A673 (cell line): ENCODE measurements at places on chromosomes 5 and 9. TPM values are rescaled to one million over a fixed set of nuclear protein-coding genes. Genes with fewer than 3 reads are reported as not detected.

IFNA2 gene
- total RNA-seq: not detected in 2 replicates

C9orf153 gene
- 0.35 and 0.56 TPM in 2 replicates for total RNA-seq

LURAP1L gene
- 0.60 and 0.96 TPM in 2 replicates for total RNA-seq

PCDHB13 gene
- total RNA-seq: 1.8 and 2.5 TPM in 2 replicates

PCDHA9 gene
- total RNA-seq: 0.33 and 0.37 TPM in 2 replicates

DNA sequence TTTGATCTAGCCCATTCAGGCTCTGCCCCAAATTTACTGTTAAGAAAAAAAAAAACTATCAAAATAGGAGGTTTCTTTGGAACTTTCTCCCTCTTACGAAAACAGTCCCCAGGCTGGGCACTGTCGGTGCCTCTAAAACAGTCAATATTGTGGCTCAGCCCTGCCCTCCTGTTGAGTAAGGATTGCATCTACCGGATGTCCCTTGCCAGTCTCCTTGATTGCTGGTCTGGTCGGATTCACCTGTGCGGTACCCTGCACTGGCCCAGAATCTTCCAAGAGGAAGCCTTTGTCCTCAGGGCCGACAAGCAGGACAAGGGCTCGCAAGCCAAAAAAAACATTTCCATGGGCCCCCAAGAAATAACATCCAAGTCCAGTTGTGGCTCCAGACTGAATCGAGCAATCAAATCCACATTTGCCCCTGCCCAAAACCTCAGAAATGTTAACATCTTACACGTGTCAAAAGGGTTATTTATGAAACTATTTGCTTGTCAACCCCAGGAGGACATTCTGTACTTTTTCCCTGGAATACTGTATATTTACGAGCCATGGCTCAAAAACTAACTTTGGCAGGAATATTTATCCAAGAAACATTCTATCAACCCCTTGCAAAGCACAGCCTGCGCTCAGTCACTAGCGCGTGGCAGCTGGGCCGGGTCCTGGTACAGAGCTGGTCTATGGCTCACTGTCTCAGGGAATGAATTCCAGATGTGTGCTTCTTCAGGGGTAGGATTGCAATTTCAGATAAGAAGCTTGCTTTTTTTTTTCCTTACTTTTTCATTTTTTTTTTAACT is 129.2 kb upstream of the ADRA1B start:
- no peak for DNase-seq

DNA sequence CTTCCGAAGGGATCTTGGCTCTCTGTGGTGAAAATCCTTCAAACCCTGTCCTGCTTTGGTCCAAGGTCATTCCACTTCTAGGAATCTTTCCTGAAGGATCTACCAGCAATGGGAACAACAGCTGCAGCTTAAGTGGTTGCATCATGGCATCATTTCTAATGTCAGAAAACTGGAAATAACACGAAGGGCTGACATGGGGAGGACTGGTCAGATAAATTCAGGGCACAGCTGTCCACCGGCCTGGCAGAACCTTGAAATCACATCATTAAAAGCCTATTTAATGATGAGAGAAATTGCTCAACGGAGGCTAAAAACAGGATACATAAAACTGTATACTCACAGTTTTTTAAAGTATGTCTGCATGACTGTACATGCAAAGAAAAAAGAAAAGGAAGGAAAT is 28.3 kb downstream of the OLFML2A start:
- DNase-seq: peak; percentile 18

DNA sequence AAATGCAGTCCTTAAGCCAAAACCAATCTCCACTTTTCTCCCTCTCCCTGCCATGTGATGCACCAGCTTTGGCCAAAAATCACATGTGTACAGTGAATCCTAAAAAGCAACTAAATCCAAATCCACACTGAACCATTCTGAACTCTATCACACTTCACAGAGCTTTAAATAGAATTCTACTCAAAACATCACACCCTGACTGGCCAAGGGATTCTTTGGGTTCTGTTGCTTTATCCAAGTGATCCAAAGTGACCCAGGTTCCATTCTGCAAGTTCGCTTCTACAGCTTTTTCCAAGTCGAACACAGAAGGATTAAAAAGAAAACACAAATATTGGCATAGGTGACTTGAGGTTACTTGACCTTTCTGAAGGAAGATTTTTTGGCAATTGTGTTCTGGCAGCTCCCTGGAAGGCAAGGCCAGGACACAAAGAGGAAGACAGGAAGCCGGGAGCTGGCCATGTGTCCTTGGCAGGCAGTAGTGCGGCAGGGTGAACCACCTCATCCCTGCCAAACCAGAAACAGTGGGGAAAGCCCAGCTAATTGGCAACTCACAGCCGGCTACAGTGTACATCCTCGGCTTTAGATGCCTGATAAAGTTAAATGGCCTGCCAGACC is 115.0 kb downstream of the NFIB start:
- DNase-seq: no peak

DNA sequence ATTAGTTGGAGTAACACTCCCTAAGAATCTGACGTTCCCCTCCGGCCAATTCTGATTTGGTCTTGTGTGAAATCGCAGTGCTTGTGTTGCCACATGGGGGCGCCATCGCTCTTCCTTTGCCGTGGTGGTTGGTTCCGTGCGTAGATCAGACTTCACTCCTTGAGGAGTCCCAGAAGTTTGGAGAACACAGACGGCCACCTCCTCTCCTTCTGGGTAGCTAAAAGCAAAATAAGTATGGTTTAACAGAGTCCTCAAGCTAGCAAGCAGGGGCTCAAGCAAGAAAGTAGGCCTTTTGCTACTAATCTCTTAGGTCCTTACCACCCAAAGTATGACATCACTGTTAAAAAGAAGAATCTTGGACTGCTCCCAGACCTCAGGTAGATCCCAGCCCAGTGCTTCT is 59.5 kb downstream of the HSPA4 start:
- DNase-seq: peak; percentile 84

GRCh38 chr9:112819635-112820496 is 69.3 kb downstream of the SNX30 start:
- DNase-seq: peak; percentile 71

- DNase-seq: peak; percentile 80
Measured at GRCh38 chr5:146340260-146341081, 1.8 kb downstream of the POU4F3 start.

- DNase-seq: peak; percentile 59
Measured at GRCh38 chr5:51495672-51496071, 112.4 kb downstream of the ISL1 start.

- DNase-seq: peak; percentile 19
Measured at GRCh38 chr5:149550594-149551226, 529 bp downstream of the CSNK1A1 start.

DNA sequence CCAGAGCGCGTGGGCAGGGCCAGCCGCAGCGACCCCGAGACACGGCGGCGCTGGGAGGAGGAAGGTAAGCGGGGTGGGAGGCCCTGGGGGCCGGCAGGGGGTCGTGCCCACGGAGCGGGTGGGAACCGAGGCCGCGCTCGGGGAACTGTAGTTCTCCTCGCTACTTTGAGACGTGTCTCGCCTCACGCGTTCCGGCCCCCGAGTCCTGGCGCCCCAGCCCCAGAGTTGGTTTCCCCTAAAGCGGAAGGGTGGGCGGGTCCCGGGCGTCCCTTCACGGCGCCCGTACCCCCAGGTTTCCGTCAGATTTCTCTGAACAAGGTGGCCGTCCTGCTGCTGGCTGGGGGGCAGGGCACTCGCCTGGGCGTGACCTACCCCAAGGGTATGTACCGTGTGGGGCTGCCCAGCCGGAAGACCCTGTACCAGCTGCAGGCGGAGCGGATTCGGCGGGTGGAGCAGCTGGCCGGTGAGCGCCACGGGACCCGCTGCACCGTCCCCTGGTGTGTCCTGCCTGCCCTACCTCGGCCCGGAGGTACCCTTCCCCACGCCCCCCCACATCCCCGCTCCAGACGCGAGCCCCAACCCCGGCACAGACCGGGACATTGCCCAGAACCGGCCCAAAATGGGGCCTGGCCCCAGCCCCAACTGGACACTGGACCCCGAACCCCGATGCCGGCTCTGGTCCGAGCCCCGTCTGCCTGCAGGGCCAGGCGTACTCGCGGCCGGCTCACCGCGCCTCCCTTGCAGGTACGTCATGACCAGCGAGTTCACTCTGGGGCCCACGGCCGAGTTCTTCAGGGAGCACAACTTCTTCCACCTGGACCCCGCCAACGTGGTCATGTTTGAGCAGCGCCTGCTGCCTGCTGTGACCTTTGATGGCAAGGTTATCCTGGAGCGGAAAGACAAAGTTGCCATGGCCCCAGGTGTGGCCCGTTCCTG is 709 bp downstream of the UAP1L1 start:
- no peak for DNase-seq

DNA sequence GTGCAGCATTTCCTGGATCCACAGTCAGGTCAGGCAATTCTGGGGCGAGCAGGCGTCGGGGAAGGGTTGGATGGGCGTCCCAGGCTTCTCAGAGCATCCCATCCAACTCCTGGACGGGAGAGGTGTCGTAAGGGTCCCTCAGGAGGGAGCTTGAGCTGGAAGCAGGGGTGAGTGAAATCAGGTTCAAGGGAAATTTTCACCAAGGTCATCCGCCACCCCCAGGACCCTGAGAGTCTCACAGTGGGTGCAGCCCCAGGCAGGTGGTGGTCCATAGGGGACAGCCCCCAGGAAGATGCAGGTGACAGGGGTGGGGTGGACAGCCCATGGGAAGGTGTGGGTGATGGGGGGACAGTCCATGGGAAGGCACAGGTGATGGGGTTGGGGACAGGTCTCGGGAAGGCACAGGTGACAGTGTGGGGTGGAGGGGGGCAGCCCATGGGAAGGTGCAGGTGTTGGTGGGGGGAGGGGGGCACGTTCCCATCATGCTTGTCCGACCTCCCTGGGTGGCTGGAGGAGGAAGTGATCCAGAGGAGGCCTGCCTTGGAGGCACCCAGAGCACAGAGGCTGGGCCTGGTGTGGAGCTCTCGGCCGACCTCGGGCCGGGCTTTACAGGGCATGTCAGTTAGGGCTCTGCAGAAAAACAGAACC is 48.9 kb downstream of the AHRR start:
- DNase-seq: no peak

- DNase-seq: no peak
Measured at GRCh38 chr5:119373449-119373858, 17.6 kb downstream of the TNFAIP8 start.

GRCh38 chr5:141040771-141041426 is 10.3 kb upstream of the PCDHB1 start:
- peak; percentile 99 for DNase-seq

DNA sequence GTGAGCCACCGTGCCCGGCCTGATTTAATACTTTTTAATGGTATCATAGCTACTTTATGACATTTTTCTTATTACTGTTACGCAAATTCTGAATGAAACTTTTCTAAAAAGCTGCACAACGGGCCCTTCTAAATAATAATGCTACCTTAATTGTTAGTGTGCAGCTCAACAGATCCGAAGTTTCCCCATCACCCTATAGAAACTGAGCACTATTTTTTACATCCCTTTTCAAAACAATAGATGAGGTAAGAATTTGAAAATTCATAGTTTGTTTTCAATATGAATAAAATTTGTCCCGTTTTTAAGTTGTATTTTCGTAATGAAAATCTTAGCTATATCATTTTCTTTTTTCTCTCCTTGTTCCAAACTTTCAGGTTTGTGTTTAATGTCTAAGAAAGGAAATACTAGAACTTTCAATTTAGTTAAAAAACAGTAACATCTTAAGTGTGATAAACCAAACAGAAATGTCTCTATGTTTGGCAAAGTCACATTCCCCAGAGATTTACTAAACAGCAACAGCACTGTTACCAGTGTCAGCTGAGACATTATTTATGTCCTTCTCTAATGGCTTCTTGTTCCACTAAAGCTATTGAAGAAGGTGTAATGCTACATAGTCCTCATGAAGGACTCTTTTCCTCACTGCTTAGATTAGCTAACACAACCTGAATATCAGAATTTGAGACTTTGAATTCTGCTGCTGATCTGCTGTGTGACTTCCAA is 22.9 kb downstream of the KIF2A start:
- peak; percentile 43 for DNase-seq

- peak; percentile 5 for DNase-seq
Measured at GRCh38 chr9:97592126-97592525, 41.0 kb downstream of the TSTD2 start.

DNA sequence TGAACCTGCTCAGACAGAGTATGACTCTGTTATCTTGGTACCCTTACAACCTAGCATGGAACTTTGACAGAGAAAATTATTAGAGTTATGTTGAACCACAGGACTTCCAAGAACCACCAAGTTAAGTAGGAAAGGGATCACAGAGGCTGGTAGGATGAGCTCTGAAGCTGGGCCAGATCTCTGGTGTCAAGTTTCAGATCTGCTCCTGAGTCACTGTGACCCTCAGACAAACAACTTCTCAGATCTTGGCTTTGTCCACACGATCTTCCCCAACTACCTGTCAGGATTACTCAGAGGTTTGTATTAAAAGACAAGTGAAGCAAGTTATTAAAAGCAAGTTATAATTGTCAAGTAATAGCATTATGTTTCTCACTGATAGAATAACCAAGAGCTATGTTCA is 189.0 kb downstream of the SEC61B start:
- no peak for DNase-seq

GRCh38 chr5:172630986-172631385 is 10.1 kb upstream of the NEURL1B start:
- DNase-seq: no peak

DNA sequence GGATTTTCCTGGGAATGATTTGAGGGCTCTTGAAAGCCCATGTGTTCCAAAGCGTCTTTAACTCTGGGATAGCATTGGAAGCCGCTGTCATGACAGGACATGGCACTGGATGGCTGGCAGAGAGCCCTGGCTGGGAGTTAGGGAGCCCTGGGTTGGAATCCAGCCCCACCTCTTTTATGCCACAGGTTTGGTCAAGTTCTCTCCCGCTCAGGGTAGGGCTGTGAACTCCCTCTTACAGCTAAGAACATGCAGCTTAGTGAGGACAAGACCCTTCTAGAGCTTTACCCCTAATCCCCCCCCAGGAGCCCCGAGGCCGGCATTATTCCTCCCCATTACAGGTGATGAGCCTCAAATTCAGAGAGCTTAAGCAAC is 37.2 kb downstream of the OLFML2A start:
- no peak for DNase-seq

GRCh38 chr5:74262544-74263207 is 377.9 kb downstream of the ENC1 start:
- DNase-seq: no peak

DNA sequence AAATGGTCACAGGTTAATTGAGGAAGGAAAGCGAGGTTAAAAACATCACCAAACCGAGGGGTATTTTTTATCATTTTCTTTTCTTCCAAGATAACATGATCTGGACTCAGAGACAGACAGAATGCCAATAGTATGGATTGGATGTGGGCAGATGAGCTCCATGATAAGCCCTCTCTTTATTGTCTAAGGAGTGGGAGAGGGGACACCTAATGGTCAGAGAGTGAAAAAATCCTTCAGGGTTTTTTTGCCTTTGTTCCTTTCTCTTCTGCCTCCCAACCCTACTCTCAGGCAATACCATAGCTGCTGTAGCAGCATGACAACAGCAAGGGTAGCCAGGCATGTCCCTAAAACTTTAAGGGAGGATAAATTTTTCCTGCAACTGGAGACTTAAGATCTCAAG is 94.7 kb downstream of the DIRAS2 start:
- DNase-seq: no peak

DNA sequence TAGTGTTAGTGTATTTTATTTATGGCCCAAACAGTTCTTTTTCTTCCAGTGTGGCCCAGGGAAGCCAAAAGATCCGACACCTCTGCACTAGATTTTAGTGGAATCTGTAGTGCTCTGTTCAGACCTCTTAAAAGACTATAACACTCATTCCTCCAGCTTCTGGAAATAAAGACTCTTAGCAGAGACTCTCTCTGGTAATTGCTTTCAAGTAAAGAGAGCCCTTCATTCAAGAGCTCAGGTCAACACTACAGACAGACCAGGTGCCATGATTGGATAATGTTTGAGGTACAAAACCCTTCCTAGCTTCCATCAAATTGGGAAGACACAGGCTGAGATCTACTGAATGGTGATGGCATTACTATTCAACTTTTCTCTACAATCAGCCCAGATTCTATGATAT is 255.8 kb downstream of the PRDM9 start:
- no peak for DNase-seq
